Lower leg skin (tissue), 4 donors: ENCODE measurements at places on chromosomes 7 and 10.

DNA sequence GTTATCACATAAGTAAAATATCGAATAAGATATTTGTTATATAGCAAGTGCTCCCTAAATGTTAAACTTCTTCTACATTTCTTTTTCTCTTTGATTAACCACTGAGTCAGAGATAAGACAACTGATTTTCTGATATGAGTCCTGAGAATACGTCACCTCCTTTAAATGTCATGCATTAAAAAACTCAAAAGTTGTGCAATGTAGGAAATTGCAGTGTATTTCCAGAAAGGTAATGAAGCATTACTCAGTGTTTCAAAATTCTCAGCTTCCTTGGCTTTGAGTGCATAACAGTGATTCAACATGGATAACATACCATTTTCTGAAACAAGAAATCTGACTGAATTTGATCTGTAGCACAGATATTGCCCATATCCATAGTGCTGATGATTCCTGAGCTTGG is 155.8 kb downstream of the BMPER start:
- DNase-seq, result no peak

- DNase-seq, result no peak
Measured at GRCh38 chr7:127447326-127447945, 54.9 kb upstream of the ZNF800 start.

DNA sequence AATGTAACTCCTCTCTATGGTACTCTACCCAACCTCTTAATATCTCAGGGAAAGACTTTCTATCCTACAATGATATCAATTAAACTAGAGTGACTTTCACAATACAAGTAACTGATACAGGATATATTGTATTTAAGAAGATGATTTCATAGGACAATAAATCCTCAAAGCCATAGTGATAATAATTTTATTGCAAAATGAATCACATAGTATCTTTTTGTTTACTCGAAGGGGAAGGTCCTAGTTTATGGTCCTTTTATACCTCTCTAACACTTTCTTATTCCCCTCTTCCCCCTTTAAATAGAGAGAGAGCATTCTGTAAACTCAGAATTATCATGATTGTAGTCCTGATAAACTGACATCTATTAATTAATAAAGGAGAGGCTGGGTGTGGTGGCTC is 56.4 kb downstream of the TMEM106B start:
- no peak for DNase-seq

GRCh38 chr10:49268185-49268584 is 30.8 kb upstream of the C10orf71 start:
- no peak for DNase-seq

DNA sequence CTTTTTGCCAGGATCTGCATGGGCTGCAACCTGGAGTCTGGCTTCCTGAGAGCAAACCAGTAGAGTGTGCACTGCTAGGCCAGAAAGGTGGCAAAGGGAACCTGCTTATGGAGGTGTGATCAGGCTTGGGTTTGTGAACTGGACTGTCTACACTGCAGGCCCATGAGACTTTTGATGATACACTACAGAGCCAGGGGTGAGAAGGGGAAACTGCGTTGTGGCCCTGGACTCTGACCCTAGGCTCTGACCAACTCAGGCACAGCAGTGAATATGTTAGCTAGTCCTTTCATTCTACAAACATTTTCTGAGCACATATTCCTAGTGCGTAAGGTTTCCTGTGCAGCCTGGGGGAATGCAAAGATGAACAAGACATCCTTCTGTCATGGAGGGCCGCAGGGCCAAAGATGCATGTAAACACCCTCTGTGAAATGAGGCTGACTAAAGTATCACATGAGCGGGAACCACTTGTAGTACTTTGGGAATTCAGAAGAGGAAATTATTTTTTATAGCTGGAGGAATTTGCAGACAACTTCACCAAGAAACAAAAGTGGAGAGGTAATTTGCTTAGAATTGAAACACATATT is 63.8 kb upstream of the HPS1 start:
- no peak for DNase-seq

- DNase-seq, result no peak
Measured at GRCh38 chr10:130763491-130763890, 548.0 kb downstream of the TCERG1L start.

GRCh38 chr7:158804335-158804734 is 25.0 kb downstream of the ESYT2 start:
- no peak for DNase-seq

DNA sequence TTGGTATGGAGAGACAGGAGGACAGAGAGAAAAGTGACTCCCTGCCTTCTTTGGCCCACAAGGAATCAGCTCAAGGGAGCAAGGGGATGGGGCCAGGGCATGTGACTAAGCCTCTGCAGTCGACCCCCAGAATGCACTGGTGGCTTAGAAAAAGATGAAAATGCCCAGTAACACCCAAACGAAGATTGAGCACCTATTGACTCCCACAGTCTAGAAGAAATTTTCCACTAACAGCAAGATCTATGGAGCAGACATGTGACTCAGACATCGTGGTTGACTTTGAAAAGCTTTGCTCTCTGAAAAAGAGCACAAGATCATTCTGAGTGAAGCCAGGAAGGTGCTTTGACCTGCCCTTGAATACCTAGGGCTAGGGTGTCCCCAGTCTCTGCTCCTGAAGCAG is 586.0 kb downstream of the CALN1 start:
- DNase-seq, result no peak

DNA sequence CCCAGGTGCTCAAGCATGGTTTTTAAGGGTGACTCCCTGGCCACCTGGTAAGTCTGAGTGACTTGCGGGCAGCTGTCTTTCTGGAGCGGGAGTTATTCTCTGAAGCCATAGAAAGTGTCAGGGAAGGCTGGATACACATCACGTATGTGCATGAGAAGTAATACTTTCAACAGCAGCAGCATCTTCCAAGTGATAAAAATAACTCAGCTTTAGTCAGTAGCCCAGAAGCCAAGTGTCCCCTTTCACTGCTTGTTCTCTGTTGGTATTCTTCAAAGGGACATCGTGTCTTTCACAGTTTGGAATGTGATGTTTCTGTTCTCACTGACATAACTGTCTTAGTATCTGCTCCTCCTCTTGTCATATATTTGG is 97.6 kb downstream of the KIAA1217 start:
- no peak for DNase-seq

GRCh38 chr10:91287276-91287675 is 66.8 kb downstream of the PCGF5 start:
- DNase-seq, result no peak

DNA sequence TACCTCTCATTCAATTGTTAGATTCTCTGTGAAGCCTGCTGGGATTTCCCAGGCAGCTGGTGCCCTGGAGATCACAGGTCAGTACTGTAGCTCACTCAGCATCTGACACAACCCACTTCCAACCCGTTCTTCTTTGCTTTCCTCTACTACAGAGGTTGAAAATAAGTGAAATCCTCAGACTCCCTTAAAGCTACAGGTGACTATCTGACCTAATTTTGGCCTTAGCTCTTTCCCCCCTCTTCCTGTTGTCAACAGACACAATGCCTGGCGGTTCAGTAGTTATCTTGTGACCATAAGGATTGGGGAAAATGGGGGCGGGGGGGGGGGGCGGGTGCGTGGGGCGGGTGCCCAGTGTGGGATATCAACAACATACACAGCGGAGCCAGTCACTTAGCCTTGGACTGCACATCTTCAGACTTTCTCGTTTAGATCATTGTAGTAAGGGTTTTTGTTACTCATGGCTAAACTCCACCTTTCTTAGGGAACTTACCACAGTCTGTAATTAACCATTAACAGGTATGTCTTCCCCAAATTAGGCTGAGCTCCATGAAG is 37.8 kb downstream of the MTPN start:
- DNase-seq, result no peak

DNA sequence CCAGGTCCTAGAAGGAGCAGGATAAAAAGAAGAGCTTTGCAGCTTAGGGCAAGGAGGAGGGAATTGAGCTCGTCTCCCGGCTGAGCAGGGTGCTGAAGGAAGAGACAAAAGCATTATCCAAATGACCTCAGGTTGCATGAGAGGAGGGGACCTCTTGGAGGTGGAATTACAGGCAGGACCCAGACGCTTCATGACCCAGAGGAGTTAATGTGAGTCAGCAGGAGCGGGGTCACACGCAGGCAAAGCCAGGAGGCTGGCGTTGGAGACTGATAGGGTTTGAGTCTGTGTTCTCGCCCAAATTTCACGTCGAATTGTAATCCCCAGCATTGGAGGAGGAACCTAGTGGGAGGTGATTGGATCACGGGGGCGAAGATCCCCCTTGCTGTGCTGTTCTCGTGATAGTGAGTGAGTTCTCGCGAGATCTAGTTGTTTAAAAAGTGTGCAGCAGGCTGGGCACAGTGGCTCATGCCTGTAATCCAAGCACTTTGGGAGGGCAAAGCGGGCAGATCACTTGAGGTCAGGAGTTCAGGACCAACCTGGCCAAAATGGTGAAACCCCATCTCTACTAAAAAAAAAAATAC is 63.7 kb upstream of the AUTS2 start:
- DNase-seq, result peak; percentile 52

- no peak for DNase-seq
Measured at GRCh38 chr7:69539531-69539930, 58.7 kb upstream of the AUTS2 start.

GRCh38 chr10:99364125-99364524 is 35.0 kb downstream of the CNNM1 start:
- DNase-seq, result no peak

GRCh38 chr7:39414224-39415035 is 151.8 kb upstream of the YAE1 start:
- no peak for DNase-seq

GRCh38 chr7:11343136-11343535 is 369.5 kb downstream of the PHF14 start:
- no peak for DNase-seq

DNA sequence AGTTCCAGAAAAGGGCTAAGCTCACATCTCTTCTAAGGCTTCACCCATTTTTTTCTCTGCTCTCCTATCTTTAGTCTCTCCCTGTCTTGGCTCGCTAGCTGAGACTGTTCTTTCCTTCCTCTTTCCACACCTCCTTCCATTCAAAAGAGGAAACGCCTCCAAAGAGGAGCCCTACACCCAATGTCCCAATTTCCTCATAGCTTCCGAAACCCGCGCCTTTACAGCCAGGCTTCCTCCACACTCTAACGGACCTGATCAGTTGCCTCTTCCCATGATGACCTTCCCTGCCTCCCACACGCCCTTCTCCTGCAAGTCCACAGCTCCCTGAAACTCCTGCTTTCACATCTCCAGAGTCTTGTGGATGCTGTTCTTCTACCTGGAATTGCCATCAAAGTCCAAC is 71.7 kb downstream of the COBL start:
- DNase-seq, result peak; percentile 9

GRCh38 chr10:61028861-61029361 is 84.9 kb upstream of the RHOBTB1 start:
- no peak for DNase-seq

- DNase-seq, result no peak
Measured at GRCh38 chr7:20721086-20721810, 65.4 kb downstream of the SP8 start.

- DNase-seq, result peak; percentile 2
Measured at GRCh38 chr10:1267568-1267967, 211.4 kb downstream of the WDR37 start.

GRCh38 chr10:131814567-131815265 is 86.1 kb upstream of the PPP2R2D start:
- DNase-seq, result no peak

GRCh38 chr7:108204281-108204796 is 74.2 kb upstream of the LAMB4 start:
- DNase-seq, result no peak

DNA sequence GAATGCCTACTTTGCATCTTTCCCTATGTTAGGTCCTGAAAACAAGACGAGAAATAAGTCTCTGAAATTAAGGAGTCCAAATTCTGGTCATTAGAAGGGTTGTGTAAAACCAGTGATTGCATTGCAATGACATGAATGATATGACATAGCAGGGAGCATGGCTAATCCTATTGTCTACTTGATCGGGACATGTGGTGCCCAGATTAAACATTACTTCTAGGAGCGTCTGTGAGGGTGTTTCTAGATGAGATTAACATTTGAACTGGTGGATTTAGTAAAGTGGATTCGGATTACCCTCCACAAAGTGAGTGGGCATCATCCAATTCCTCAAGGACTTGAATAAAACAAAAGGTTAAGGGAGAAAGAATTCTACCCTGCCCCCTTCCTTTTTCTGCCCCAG is 434.9 kb upstream of the KLF6 start:
- no peak for DNase-seq

DNA sequence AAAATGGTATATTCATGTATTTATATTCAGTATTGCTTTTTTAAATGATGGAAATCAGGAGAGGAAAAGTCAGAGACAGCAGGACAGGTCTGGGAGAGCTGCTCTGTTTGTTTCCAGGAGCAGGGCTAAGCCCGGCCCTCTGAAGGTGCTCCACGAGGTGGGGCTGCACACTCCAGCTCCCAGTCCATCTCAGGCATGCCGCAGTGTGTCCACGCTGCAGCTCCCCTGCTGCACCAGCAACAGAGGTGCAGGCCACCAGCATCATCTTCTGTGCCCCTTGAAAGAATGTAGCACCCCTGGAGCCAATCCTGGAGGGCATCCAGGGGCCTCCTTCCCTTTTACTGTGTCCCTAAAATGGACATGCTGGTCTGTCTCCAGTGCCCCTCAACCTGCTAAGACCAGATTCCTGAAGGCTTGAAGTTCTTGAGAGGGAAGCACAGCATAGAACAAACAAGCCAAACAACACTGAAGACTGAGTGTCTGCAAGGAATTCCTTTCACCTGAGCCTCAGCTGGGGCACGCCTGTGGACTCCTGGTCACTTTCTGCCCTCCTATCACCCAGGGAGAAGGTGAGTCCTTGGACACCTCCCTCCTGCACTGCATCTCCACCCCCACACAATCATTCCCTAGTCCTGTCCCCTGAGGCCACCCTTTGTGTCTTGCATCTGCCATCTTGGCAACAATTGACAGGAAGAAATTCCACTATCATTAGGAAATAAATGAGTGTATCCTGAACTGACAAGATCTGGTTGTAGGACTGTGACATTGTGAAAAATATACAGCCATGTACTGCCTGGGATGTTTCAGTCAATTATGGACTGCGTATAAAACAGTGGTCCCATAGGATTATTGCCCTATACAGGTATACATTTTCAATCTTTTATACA is 100.5 kb downstream of the CXCL12 start:
- no peak for DNase-seq

DNA sequence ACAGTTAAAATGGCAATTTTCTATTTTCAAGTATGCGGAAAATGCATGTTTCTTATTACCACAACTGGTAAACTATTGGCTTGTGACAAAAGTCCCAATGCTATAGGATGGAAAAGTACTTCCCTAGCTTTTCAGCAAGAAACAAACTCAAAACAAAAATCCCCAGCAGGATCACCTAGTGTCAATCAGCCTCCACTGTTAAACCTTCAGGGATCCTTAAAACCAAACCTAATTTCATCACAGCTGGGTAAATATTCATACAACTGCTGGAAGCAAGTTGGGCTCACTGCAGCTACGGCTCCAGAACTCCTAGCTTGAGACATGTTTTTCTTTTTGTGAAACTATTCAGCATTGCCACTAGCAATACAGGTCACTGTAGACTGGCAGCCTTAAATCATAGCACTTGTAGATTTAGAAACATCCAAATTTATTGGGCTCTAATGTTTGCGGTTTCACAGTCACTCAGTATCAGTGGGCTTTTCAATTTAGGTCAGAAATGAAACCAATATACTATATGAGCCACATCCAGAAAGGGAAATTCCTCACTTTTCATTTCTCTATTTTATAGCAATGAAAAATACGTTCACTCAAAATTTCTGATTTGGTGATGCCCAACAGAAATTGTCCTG is 145.2 kb upstream of the ANK3 start:
- no peak for DNase-seq
